ENCODE measurements at places on chromosomes 2 and 18. TPM values are rescaled to one million over a fixed set of nuclear protein-coding genes. Genes with fewer than 3 reads are reported as not detected.

Gene RAMP1
- total RNA-seq, result 4.2 TPM

Gene CHRND
- total RNA-seq, result not detected

Gene EMX1
- total RNA-seq, result not detected

Gene DOK6
- total RNA-seq, result 0.94 TPM

Gene COL4A4
- 31.2 TPM for total RNA-seq

Gene SLC4A3
- total RNA-seq, result 2.6 TPM

DNA sequence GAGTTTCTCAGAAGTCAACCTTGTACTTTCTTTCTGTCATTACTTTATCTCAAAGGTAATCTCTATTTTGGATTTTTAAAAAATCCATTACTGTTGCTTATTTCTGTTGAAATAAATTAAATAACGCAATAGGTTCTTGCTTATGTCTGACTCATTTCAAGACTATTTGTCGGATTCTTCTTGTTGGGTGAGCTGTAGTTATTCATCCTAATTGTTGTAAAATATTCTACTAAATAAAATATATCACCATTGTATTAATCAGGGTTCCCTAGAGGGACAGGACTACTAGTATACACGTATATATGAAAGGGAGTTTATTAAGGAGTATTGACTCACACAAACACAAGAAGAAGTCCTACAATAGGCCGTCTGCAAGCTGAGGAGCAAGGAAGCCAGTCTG lies 403.9 kb upstream of the CYRIA start:
- H3K27me3 ChIP-seq, result no peaks in the 10 kb centered on the region
- H3K36me3 ChIP-seq, result no peaks in the 10 kb centered on the region
- DNase-seq, result no peak
- no peaks in the 10 kb centered on the region for H3K4me1 ChIP-seq
- no peak overlapping the region for H3K4me3 ChIP-seq

DNA sequence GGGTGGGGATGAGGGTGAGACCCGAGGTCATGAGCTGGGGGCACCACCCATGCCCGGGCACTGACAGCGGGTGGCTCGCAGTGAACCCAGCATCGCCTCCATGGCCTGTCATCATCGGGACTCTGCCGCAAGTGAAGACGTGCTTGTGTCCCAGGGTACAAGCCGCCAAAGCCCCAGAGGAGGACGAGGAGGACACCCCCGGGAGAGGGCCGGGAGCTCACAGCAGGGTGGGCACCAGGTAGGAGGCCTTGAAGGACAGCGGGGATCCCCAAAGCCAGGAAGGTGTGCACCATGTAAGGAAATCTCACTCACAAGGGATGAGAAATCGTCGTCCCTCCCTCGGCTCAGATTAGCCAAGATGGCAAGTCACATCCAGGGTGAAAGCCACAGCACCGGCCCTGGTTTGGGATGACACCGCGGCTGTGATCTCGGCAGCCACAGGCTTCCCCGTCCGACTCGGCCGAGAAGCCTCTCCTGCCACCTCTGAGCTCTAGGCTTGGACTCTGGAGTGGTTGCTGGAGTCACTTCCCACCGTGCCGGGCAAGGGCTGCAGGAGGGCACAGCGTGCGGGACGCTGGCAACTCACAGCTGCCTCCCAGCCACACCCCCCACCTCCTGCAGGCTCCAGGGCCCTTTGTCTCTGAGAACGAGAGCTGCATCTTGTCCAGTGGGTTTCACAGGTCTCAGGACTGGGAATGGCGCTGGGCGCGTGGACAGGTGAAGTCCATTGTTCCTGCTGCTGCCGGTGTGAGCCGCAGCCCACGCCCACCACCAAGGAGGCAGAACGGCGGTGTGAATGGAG lies 81.6 kb upstream of the CTDP1 start:
- H3K27me3 ChIP-seq, result no peaks in the 10 kb centered on the region
- H3K27ac ChIP-seq, result no peak overlapping the region
- DNase-seq, result peak; percentile 27
- no peak overlapping the region for H3K4me3 ChIP-seq
- H3K36me3 ChIP-seq, result no peaks in the 10 kb centered on the region

DNA sequence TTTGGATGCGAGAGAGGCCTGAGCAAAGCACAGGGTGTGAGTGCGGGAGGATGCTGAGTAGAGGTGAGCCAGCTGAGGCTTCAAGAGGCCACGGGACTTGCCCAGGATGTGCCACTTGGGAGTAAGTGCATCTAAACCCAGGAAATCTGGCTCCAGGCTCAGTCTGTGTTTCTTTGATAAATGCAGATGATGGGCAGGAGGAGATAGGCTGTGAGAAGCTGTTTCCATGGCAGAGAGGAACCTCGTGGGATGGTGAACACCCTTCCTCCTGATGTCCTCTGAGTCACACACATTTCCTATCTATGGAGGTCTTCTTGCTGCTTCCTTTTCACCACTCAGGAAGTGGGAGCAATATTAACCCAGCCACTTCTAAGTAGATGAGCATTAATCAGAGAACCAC lies 38.4 kb upstream of the CELF4 start:
- H3K36me3 ChIP-seq, result no peaks in the 10 kb centered on the region
- H3K27ac ChIP-seq, result no peak overlapping the region
- no peak for DNase-seq
- no peaks in the 10 kb centered on the region for H3K4me1 ChIP-seq
- no peaks in the 10 kb centered on the region for H3K27me3 ChIP-seq

DNA sequence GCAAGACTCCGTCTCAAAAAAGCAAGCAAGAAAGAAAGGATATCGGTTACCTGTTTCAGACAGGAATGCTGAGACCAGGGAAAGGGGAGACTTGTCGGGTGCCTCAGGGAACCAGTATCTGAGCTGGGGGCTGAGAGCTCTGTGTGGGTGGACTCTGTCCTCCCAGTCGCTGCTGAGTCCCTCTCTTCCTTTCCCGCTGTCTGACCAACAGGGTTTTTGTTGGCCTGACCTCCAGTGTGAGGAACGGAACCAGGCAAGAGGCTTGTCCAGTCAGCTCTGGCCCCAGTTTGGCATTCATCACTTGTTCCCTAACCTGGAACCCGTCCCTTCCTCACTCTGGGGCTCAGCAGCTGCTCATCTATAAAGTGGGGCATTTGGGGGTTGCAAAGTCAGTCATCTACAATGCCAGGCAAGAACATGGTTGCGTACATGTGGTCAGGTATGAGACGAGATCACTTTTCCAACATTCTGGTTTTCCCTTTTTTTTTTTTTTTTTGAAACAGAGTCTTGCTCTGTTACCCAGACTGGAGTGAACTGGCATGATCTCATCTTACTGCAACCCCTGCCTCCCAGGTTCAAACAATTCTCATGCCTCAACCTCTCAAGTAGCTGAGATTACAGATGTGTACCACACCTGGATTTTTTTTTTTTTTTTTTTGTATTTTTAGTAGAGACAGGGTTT lies 116.4 kb downstream of the PLB1 start:
- no peak overlapping the region for H3K27ac ChIP-seq
- no peaks in the 10 kb centered on the region for H3K36me3 ChIP-seq
- no peak for DNase-seq
- H3K4me3 ChIP-seq, result no peak overlapping the region
- H3K27me3 ChIP-seq, result no peaks in the 10 kb centered on the region

DNA sequence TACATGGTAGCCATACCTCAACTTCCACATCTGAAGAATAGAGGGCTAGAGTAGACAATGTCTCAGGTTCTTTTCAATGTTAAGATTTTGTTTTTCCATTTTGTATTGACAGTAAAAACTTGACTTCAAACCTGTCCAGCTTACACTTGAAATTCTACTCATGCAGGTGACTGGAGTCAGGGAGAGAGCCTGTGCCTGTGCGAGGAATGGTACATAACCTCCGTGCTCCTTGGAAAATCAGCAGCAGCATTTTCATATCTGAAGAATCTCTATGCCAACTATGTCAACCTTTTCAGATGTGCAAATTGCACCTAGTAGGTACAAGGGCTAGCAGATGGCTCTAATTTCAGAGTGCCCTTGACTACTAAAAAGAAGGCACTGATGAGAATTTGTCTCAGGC lies 2.1 kb downstream of the PLA2R1 start:
- no peaks in the 10 kb centered on the region for H3K27me3 ChIP-seq
- DNase-seq, result peak; percentile 46
- H3K4me1 ChIP-seq, result peaks cover 36% of the 10 kb centered on the region
- peak overlapping the region; percentile 78 for H3K27ac ChIP-seq

GRCh38 chr2:194854941-194855340 lies 802.1 kb upstream of the SLC39A10 start:
- H3K4me3 ChIP-seq, result no peak overlapping the region
- no peak for DNase-seq
- no peak overlapping the region for H3K27ac ChIP-seq
- H3K36me3 ChIP-seq, result no peaks in the 10 kb centered on the region

- no peaks in the 10 kb centered on the region for H3K27me3 ChIP-seq
- H3K4me3 ChIP-seq, result no peak overlapping the region
- H3K4me1 ChIP-seq, result peaks cover 61% of the 10 kb centered on the region
- H3K27ac ChIP-seq, result peak overlapping the region; percentile 26
- no peaks in the 10 kb centered on the region for H3K36me3 ChIP-seq
Measured at GRCh38 chr2:24354957-24355356, 5.4 kb downstream of the ITSN2 start.

GRCh38 chr2:239719791-239720360 lies 305.3 kb downstream of the NDUFA10 start:
- no peak overlapping the region for H3K27ac ChIP-seq
- H3K27me3 ChIP-seq, result no peaks in the 10 kb centered on the region
- H3K4me1 ChIP-seq, result peaks cover 6% of the 10 kb centered on the region
- no peak overlapping the region for H3K4me3 ChIP-seq
- DNase-seq, result no peak

- H3K27ac ChIP-seq, result no peak overlapping the region
- DNase-seq, result no peak
- no peaks in the 10 kb centered on the region for H3K36me3 ChIP-seq
- H3K27me3 ChIP-seq, result no peaks in the 10 kb centered on the region
- no peak overlapping the region for H3K4me3 ChIP-seq
Measured at GRCh38 chr2:205811387-205811786, 129.1 kb downstream of the NRP2 start.

GRCh38 chr2:6888724-6889123 lies 11.1 kb downstream of the RSAD2 start:
- no peaks in the 10 kb centered on the region for H3K27me3 ChIP-seq
- no peak overlapping the region for H3K4me3 ChIP-seq
- no peak overlapping the region for H3K27ac ChIP-seq
- DNase-seq, result no peak

- no peaks in the 10 kb centered on the region for H3K36me3 ChIP-seq
- no peaks in the 10 kb centered on the region for H3K27me3 ChIP-seq
- no peak for DNase-seq
- no peak overlapping the region for H3K27ac ChIP-seq
Measured at GRCh38 chr2:65299246-65299645, 71.6 kb downstream of the ACTR2 start.

GRCh38 chr18:75290737-75291358 lies 80.3 kb downstream of the TSHZ1 start:
- H3K27me3 ChIP-seq, result no peaks in the 10 kb centered on the region
- no peak overlapping the region for H3K4me3 ChIP-seq
- no peak for DNase-seq
- H3K4me1 ChIP-seq, result no peaks in the 10 kb centered on the region

DNA sequence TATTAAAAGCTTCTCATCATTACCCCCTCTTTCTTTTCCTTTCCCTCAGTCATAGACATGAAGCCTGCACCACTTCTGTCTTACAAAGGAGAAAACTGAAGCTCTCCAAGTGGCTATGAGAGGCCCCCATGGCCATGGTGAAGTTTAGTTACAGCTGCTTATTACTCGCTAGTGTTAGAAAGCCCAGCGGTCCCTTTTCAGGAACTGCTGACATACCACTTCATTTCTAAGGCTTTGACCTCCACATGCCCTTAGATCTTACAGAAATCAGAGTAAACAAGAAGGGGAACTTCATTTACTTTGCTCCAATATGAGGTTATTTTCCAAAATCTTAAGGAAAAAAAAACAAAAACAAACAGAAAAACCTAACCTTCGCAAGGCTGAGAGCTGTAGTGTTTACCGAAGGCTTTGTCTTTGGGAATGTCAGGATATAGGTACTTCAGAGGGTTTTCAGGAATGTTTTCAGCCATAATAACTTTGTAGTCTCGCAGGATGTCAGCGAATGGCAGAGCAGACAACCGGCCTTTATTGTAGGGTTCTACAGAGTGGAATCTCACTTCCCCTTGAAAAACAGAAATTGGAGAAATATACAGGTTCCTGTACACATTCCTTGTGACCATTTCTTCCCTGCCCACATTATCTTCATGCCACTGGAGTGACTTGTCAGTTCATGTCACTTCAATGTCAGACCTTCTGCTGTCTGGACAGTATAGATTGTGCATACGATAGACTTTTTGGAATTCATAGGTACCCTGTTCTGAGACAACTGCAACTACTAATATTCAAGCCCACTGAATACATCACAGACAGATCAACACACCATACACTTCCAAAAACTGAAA lies 18.8 kb upstream of the STAT1 start:
- no peaks in the 10 kb centered on the region for H3K36me3 ChIP-seq
- H3K27ac ChIP-seq, result no peak overlapping the region
- H3K4me1 ChIP-seq, result no peaks in the 10 kb centered on the region
- DNase-seq, result no peak
- H3K27me3 ChIP-seq, result no peaks in the 10 kb centered on the region

- DNase-seq, result peak; percentile 33
- H3K36me3 ChIP-seq, result no peaks in the 10 kb centered on the region
- H3K4me3 ChIP-seq, result no peak overlapping the region
- no peak overlapping the region for H3K27ac ChIP-seq
- no peaks in the 10 kb centered on the region for H3K4me1 ChIP-seq
Measured at GRCh38 chr2:71926876-71927756, 220.5 kb downstream of the CYP26B1 start.

All from thyroid gland (tissue), 4 donors.